ENCODE measurements at places on chromosomes 1 and 21. TPM values are rescaled to one million over a fixed set of nuclear protein-coding genes. Genes with fewer than 3 reads are reported as not detected.

DNA sequence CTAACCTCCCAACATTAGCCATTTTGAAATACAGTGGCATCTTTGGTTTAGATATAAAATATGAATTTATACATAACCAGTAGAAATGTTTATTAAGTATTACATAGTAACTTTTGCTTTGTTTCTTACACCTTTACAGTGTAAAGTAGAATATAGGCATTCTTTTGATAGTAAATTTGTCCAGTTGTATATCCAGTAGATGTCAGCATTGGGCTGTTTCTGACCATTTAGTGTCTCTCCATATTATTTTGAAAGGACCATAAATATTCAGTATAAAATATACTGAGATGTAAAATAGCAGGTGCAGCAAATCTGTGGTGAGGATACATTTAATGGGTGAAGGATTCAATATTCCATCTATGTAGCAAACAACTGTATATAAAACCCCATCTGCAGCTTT, 115.8 kb upstream of the ZRANB2 start:
- no peak overlapping the region for H3K27ac ChIP-seq
- H3K27me3 ChIP-seq, result no peaks in the 10 kb centered on the region
- no peaks in the 10 kb centered on the region for H3K4me1 ChIP-seq
- no peak for ATAC-seq
- H3K36me3 ChIP-seq, result no peaks in the 10 kb centered on the region

- ATAC-seq, result no peak
- H3K27me3 ChIP-seq, result peaks cover 4% of the 10 kb centered on the region
- H3K27ac ChIP-seq, result no peak overlapping the region
- H3K4me1 ChIP-seq, result no peaks in the 10 kb centered on the region
- H3K4me3 ChIP-seq, result no peak overlapping the region
These were observed 93.7 kb downstream of the NTMT2 start for GRCh38 chr1:170239445-170239844.

- no peaks in the 10 kb centered on the region for H3K27me3 ChIP-seq
- H3K4me1 ChIP-seq, result peaks cover 13% of the 10 kb centered on the region
- peak overlapping the region; percentile 68 for H3K4me3 ChIP-seq
These were observed 1.6 kb downstream of the ERVH48-1 start for GRCh38 chr21:42923553-42924432.

- H3K36me3 ChIP-seq, result peaks cover 11% of the 10 kb centered on the region
- H3K4me1 ChIP-seq, result no peaks in the 10 kb centered on the region
- ATAC-seq, result no peak
- no peak overlapping the region for H3K4me3 ChIP-seq
- H3K27ac ChIP-seq, result no peak overlapping the region
These were observed 463.3 kb downstream of the DPYD start for GRCh38 chr1:97457446-97458089.

DNA sequence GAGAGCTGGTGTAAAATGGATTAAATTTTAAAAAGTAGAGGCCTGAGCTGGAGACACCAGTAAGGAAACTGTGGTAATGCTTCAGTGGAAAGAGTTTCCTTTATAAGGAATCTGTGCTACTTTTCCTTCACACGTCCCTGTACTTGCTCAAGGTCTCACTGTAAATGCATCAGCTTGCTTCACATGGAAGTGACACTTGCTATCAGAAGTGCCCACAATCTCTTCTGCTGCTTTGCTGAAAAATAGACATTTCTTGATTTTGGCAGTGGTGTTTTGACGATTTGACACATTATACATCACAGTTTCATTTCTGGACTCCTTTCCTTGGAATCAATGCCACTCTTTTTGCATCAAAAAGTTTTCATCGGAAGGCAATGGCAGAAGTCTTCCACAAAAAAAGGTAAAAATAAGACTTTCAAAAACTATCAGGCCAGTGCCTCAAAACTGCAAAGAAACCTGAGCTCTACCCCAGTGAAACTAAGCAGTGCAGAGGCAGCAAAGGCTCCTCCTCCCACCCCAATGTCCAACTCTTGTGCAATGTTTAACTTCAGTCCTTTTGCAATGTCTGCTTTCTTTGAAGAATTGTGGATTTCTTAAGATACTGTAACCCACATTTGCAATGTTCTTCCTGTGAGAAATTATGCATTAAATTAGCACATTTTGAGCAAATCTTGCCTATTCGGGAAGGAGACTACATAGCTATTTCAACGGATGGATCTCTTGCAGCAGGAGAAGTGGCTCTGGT, 18.4 kb upstream of the TSPAN2 start:
- H3K27me3 ChIP-seq, result no peaks in the 10 kb centered on the region
- no peaks in the 10 kb centered on the region for H3K36me3 ChIP-seq
- H3K4me3 ChIP-seq, result no peak overlapping the region
- no peak for ATAC-seq
- peaks cover 10% of the 10 kb centered on the region for H3K4me1 ChIP-seq

GRCh38 chr1:187477103-187477502, 648.4 kb downstream of the PLA2G4A start:
- no peak overlapping the region for H3K27ac ChIP-seq
- no peaks in the 10 kb centered on the region for H3K36me3 ChIP-seq
- no peak overlapping the region for H3K4me3 ChIP-seq
- no peaks in the 10 kb centered on the region for H3K4me1 ChIP-seq
- no peak for ATAC-seq

DNA sequence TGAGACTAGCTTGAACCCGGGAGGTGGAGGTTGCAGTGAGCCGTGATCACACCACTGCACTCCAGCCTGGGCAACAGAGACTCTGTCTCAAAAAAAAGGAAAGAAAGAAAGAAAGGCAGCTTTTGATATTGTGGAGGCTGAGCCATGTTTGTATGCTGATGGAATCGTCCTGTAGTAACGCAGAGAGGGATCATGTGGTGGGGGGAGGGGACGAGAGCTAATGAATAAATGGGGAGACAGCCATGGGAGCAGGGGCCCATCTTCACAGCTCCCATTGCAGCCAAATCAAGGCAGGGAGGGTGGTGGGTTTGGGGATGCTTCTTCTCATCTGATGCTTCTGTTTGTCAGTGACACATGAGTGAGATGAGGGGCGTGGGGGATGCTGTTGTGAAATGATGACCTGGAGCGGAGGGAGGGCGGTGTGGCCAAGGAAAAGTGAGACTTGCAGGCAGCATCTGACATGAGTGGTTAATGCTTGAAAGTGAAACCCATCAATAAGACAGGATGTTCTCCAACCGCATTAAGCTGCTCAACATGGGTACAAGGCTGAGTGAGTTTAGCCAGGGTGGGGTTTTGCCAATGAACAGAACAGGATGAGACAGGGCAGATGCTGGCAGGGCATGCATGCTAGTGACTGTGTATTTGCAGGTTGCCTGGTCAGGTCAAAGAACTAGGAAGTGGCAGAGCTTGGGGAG, 16.7 kb downstream of the SPATA21 start:
- H3K36me3 ChIP-seq, result no peaks in the 10 kb centered on the region
- H3K27me3 ChIP-seq, result no peaks in the 10 kb centered on the region
- peaks cover 29% of the 10 kb centered on the region for H3K4me1 ChIP-seq
- H3K4me3 ChIP-seq, result peak overlapping the region; percentile 67

DNA sequence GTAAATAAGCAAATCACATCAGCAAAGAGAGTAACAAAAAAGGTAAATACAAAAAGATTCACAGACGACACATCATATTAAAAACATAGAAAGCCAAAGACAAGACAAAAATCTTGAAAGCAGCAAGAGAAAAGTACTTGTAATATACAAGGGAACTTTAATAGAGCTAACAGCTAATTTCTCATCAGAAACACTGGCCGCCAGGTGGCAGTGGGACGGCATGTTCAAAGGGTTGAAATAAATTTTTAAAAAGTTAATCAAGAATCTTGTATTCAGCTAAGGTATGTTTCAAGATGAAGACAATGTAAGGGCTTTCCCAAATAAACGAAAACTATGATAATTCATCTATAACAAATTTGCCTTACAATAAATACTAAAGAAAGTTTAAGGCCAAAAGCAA, 358.1 kb downstream of the LRRIQ3 start:
- H3K4me3 ChIP-seq, result no peak overlapping the region
- no peak for ATAC-seq
- no peaks in the 10 kb centered on the region for H3K36me3 ChIP-seq
- no peak overlapping the region for H3K27ac ChIP-seq

DNA sequence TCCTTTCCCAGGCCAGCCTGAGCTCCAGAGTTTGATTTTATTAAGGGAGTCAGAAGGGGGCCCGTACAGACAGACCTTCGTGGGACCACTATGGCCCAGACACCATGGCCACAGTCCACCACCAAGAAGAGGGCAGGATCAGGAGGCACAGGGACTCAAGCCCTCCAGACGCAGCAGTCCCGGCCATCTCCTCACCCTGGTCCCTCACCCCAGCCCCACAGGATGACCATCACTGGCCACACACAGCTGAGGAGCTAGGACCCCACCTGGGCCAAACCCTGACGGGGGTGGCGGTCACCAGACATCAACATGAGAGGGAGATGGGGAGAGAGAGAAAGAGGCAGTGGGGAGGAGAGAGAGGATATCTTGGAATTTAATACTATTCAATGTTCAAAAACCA, 29.2 kb upstream of the AGPAT3 start:
- H3K36me3 ChIP-seq, result no peaks in the 10 kb centered on the region
- H3K27ac ChIP-seq, result no peak overlapping the region
- ATAC-seq, result no peak

Gene INKA2
- 3.8 TPM for total RNA-seq

Gene S100A12
- total RNA-seq, result not detected

Gene DCST1
- total RNA-seq, result not detected

Gene TBX15
- total RNA-seq, result not detected

All from activated T-helper 17 cell treated with anti-CD3 and anti-CD28 coated beads, Interleukin-2, amount 50 U/mL, for 72 hours (primary cell).